Muscle of leg (tissue), 16 donors: ENCODE measurements at places on chromosomes 5 and 9.

GRCh38 chr5:143495821-143496275, 92.4 kb upstream of the NR3C1 start:
- peak; percentile 95 for DNase-seq

- DNase-seq = peak; percentile 46
Observed at GRCh38 chr5:135392256-135392655, 6.8 kb downstream of the MACROH2A1 start.

DNA sequence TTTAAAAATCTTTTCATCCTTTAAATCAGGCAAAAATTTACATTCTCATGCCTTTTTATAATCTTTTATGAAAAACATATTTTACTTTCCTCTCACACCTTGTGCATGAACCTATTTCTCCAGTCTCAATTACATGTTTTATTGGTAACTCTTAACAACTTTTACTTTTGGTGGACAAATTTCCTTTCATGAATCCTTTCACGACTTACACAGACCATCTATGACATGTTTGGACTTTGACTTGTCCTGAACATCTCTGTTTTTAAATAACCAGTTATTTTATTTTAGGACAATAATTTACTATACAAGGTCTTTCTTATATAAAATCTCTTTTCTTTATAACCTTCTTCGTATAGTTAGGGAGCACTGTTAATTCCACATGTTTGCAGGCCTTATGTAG, 26.5 kb upstream of the MTMR12 start:
- DNase-seq = no peak

GRCh38 chr5:136560126-136560525, 194.8 kb upstream of the TRPC7 start:
- no peak for DNase-seq

DNA sequence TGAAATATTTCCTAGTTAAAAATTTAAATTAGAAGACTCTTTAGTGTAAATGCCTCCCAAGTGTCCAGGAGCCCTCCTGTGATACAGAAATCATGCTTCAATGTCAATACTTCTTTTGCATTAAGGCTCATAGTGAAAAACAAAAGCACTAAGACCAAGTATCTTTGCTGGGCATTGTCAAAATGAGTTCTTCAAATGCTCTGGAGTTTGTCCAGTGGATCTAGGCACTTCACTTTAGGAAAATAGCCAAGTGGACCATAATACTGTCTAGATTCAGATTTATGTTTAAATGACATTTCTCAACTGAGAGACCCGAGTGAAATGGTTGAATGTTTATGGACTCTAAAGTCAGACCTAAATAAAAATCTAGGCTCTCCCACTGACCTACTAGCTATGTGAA, 21.3 kb upstream of the CCDC112 start:
- no peak for DNase-seq
